ENCODE measurements at places on chromosomes 6 and 20.

DNA sequence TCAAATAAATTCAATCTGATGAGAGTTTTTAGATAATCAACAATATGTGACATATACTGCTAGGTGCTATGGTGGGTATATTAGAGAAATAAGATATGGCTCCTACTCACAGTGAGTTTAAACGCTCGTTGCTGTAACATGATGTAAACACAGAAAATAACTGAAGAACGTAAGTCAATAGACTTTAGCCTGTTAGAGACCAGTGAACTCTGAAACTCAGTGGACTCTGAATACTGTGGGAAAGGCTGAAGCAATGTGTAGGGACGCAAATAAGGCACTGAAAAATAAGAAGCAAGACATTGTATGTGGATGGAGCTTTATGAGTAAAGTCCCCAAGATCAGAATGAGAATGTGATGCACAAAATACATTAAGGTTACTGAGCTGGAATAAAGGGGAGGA lies 431.6 kb downstream of the TFAP2B start:
- DNase-seq = no peak

- no peak for DNase-seq
Measured at GRCh38 chr6:167079853-167080297, 43.0 kb upstream of the CCR6 start.

DNA sequence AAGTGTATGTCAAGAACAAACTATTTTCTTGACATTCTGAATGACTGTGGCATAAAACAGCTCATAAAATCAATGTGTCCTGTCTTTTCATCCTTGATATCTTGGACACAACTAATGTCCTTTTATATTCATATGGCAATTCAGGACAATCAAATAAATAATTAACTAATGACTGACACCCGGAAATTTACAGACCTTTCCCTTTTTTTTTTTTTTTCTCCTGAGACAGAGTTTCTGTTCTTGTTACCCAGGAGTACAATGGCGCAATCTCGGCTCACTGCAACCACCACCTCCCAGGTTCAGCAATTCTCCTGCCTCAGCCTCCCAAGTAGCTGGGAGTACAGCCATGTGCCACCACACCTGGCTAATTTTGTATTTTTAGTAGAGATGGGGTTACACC lies 107.1 kb upstream of the LGSN start:
- no peak for DNase-seq

GRCh38 chr20:35048739-35049138 lies 43.9 kb downstream of the TRPC4AP start:
- no peak for DNase-seq

DNA sequence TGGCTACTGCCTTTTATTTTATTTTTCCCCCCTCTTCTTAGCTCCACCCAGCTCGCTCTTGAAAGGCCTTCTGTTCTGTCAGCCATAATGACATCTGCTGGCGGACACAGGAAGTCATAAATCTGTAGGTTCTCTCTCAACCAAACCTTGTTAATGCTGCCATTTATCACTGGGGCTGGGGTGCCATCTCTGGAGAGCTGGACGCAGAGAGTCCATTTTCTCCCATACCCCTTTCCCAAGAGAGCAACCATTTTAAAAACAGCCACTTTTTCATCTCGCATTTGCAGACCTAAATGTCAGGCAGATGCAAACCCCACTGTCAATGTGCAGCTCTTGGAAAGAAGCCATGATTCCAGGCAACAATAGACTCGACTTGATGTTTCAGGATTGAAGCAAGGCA lies 13.0 kb upstream of the TSHZ2 start:
- peak; percentile 83 for DNase-seq

- DNase-seq = peak; percentile 44
Measured at GRCh38 chr20:19212469-19212815, at the start of gene SLC24A3. Gene SLC24A3, plus strand, starts transcription at chr20:19212642.

- DNase-seq = no peak
Measured at GRCh38 chr6:147001621-147002020, 202.6 kb upstream of the STXBP5 start.

GRCh38 chr6:147805155-147805554 lies 296.7 kb downstream of the SAMD5 start:
- DNase-seq = peak; percentile 80
